Suppressor macrophage (primary cell): ENCODE measurements at places on chromosomes 12 and 14.

DNA sequence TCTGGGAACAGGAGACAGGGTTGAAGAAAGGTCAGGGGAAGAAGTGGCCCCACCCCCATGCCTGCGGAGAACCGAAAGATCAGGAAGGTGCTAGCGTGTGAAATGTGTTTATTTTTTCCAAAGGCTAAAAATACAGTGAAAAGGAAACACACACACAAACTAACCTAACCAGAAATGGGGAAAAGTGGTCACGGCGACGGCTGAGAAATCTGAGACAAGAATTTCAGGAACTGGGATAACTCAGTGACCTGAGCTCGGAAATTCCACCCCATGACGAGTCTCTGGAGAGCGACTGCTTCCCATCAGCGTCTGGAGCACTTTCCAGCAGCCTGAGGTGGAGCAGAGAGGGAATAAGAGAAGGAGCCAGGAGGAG is 16.6 kb upstream of the RND1 start:
- peak; percentile 16 for DNase-seq

- no peak for DNase-seq
Measured at GRCh38 chr12:130873825-130874224, 2.0 kb downstream of the RAN start.

DNA sequence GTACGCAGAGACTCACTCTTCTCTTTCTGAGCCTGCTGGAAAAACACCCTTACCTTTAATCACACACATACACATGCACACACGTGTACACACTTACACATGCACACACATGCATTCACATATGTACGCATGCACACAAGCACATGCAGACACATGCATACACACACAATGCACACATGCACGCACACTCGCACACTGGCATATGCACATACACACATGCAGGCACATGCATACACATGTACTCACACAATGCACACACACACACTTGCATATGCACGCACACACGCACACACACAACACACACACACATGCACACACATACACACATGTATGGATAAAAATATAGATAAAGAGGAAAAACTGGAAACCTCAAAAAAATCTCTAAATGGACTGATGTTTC is 249.0 kb downstream of the GLT1D1 start:
- DNase-seq, result no peak

DNA sequence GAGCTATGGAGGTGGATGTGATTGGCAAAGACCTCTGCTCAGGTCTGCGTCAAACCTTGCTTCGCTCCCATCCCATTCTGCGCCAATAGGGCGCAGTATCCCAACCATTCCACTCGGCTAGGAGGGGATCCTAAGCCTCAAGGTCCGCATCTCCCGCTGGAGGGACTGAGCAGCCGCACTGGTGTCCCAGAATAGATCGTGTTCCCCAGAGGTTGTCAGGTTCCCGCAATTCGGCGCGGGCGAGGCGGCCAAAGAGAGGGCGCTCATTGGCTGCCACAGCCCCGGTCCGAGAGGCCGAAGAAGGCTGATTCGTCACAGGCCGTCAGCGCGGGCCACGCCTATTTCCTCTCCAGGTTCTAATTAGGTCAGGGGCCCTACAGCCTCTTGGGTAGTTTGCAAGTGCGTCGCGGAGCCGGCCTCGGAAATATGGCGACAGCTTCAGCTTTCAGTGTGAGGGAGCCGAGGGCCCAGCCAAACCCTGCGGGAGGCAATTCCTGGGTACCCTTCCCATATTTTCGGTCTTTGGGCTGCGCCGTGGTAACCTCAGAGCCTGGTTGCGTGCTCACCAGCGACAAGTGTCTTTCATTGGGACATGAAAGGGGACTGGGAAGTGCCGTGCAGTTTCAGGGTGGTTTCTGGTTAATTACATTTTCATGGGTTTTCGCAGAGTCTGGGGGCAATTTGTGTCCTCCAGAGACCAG is 5.0 kb downstream of the OR10AD1 start:
- DNase-seq, result peak; percentile 98

GRCh38 chr14:105328678-105329390 is 14.3 kb downstream of the PACS2 start:
- DNase-seq, result no peak
